Kidney (tissue), 22 donors: ENCODE measurements at places on chromosomes 5 and 9. TPM values are rescaled to one million over a fixed set of nuclear protein-coding genes. Genes with fewer than 3 reads are reported as not detected.

DNA sequence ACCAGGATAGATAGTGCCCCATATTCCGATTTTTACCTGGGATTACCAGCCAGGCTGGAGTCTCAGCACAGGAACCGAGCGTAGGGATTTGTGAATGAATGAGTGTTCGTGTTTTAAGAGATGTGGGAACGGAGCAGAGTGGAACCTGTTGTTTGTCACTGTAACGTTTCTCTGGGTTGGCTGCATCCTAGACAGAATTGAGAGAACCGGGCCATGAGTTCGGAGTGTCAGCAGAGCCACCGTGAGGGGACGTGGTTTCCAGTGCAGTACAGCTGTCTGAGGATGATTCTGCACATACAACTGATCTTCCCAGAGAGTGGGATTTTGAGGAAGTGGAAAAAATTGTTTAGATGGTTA is 1.2 kb downstream of the PDE8B start:
- no peak for DNase-seq

The PNPLA7 gene
- 2.1 TPM for polyA plus RNA-seq

GRCh38 chr9:119698535-119698934 is 329.3 kb upstream of the BRINP1 start:
- DNase-seq = no peak

DNA sequence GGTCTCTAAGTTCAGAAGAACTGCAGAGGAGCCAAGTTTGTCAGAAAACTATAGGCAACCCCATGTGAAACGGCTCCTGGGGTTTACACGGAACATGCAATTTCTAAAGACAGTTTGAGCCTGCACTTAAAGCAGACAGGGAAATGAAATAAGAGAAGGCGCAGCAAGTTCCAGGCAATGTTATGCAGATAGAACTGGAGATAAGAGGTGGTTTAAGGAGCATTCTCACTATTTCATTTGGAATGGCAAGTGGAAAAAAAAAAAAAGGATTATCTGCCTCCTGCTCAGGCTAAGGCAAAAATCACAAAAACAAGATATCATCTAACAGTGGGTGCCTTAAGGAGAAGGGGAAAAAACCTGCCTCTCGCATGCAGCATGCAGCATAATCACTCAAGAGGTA is 2252.4 kb downstream of the MAT2B start:
- DNase-seq = no peak

The LVRN gene
- not detected for polyA plus RNA-seq

DNA sequence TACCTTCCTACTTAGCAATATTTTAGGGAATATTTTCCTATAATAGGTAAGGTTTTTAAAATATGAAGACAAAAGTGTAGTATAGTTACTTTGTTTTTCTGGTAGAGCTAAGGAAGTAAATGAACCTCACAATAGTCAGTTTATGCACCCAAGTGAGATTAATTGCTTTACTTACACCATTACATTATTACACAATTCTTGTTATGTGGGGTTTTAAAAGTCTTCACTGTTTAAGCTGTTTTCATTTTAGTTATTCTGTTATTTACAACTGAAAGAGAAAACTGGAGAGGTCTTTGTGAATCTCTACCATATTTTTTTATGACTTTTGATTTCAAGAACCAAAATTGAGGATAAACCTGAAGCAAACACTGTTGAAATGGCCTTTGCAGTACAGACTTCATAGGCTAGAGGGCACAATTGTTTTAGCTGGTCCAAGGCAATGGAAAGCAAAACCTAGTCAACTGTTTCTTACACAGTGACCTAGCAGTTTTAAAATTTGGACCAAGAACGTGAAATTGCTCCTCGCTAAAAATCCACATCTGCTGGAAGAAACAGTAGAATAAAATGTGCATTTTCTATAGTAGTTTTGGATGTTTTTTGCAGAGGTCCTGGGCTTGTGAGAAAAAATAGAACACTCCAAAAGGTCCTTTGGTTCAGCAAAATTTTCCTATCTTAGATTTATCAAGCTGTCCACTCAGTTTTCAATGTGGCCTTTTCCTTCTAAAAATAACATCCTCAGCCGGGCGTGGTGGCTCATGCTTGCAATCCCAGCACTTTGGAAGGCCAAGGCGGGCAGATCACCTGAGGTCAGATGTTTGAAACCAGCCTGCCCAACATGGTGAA is 66.4 kb upstream of the FER start:
- DNase-seq = peak; percentile 46
